Nephron progenitor cell (in vitro differentiated cells): ENCODE measurements at places on chromosomes 1 and 21.

DNA sequence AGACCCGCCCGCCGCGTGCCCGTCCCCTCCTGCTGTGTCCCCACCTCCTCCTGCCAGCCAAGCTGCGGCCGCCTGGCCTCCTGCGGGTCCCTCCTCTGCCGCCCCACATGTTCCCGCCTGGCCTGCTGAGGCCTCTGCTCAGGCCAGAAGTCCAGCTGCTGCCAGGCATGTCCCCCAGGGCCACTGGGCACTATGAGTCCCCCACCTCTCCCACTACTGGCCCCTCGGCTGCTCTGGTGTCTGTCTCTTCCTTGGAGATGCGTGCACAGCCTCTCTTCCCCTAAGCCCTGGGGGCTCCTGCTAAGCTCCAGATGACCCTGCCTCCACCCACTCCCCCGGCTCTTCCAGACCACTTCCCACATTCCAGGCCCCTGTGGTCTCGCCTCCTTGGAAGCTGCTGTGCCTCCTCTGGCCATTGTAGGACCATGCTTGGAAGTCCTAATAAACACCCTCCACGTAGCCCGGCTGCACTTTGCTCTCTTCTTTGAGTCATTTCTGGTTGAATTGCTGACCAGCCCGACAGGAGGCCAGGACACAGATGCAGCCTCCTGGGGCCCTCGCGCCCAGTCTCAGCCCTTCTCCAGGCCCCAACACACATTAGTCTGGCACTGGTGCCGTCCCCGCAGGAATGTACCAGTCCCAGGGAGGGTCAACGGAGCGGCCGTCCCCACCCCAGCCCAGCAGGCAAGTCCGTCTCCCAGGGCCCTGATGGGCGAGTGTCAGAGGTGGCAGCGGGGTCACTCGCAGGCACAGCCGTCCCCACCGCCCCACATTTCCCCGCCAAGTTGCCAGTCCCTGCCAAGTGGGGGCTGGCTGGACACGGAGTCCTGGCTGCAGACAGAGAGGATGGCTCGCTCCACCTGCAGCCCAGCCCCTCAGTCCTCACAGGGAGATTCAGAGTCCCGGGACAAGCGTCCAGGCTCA lies 1.1 kb downstream of the KRTAP10-12 start:
- H3K36me3 ChIP-seq = peaks cover 5% of the 10 kb centered on the region
- no peak for DNase-seq
- peaks cover 69% of the 10 kb centered on the region for H3K4me1 ChIP-seq

DNA sequence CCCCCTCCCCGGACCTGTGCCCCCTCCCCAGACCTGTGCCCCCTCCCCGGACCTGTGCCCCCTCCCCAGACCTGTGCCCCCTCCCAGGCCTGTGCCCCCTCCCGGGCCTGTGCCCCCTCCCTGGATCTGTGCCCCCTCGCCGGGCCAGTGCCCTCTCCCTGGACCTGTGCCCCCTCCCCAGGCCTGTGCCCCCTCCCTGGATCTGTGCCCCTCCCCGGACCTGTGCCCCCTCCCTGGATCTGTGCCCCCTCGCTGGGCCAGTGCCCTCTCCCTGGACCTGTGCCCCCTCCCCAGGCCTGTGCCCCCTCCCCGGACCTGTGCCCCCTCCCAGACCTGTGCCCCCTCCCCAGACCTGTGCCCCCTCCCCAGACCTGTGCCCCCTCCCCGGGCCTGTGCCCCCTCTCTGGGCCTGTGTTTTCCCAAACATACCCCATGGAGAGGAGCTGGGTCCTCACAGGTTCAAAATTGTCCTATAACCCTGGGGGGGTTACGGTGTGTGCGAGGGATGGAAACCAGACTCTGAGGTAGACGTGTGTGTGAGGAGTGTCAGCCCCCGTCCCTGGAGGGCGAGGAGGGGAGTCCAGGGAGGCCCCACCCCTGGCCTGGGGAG lies 47.6 kb upstream of the POFUT2 start:
- H3K27ac ChIP-seq = no peak overlapping the region
- H3K4me1 ChIP-seq = peaks cover 51% of the 10 kb centered on the region
- no peaks in the 10 kb centered on the region for H3K36me3 ChIP-seq

DNA sequence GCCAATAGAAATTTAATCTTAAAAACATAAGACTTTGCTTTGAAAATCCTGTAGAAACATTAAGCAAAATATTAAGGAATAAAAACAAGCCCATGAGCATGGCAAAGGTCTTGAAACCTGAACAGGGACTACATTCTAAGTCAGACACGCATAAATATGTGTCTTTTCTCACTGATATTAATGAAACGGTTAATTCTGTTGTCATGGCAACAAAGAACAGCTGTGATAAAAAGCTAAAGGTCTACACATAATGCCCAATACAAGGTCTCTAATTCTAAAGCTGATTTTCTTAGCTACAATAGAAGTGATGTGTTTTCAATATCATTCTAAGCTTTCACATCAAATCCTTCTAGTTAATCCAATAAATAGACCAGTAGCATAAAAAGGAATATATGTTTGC lies 331.7 kb downstream of the PTBP2 start:
- H3K36me3 ChIP-seq = peaks cover 7% of the 10 kb centered on the region
- DNase-seq = no peak
- H3K27me3 ChIP-seq = peaks cover 3% of the 10 kb centered on the region
- H3K27ac ChIP-seq = peak overlapping the region; percentile 47

DNA sequence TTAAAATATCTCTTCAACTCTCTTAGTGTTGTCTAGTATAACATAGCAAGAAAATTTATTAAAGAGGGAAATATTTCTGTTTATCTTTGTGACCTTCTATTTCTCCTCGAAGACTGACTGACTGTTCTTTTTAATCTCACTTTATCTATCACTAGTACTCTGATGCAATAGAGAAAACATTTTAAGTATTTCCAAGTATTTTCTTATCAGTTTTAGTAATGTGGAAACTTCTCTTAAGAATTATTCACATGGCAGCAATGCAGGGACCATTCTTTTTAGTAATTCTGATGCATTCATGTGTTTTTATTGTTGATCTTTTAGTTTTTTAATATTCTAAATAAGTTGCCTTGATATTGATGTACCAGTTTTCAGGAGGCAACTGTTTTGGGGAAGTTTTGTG lies 115.7 kb downstream of the NEK7 start:
- H3K36me3 ChIP-seq = no peaks in the 10 kb centered on the region
- no peak overlapping the region for H3K27ac ChIP-seq
- H3K4me1 ChIP-seq = no peaks in the 10 kb centered on the region
- DNase-seq = no peak
- no peaks in the 10 kb centered on the region for H3K27me3 ChIP-seq

- peaks cover 28% of the 10 kb centered on the region for H3K36me3 ChIP-seq
- peaks cover 22% of the 10 kb centered on the region for H3K4me1 ChIP-seq
- no peaks in the 10 kb centered on the region for H3K27me3 ChIP-seq
- no peak for DNase-seq
- H3K4me3 ChIP-seq = no peak overlapping the region
Observed at GRCh38 chr1:214425101-214425500, 126.3 kb downstream of the PTPN14 start.

- peaks cover 23% of the 10 kb centered on the region for H3K36me3 ChIP-seq
- H3K27ac ChIP-seq = no peak overlapping the region
- no peaks in the 10 kb centered on the region for H3K27me3 ChIP-seq
- peaks cover 33% of the 10 kb centered on the region for H3K4me1 ChIP-seq
- DNase-seq = no peak
- no peak overlapping the region for H3K4me3 ChIP-seq
Observed at GRCh38 chr1:214467078-214467585, 84.3 kb downstream of the PTPN14 start.

DNA sequence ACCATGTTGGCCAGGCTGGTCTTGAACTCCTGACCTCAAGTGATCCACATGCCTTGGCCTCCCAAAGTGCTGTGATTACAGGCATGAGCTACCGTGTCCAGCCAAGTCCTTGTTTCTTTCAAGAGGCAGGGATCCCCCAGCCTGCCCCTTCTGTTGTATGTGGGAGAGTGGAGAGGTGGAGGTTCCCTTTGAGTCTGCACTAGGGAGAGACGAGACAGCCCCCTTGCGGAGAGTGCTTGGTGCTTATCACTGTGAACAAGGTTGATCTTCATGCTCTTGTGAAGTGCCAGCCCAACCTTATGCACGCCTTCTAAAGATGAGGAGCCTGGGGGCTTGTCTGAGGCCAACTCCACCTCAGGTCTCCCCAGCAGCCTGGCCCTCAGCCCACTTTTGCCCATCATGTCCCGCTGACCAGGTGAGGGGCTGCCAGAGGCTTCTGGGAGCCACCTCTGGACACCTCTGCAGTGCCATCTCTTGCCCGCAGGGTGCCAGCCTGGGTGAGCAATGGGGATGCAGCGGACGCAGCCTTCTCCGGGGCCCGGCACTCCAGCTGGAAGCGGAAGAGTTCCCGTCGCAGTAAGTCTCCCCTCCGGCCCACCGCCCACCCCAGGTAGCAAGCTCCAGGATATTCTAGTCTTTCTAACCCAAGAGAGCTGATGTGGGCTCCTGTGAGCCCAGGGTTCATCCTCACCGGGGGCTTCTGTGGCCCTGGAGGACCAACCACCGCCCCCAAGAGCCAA lies 62.3 kb downstream of the ARHGEF10L start:
- no peak overlapping the region for H3K4me3 ChIP-seq
- no peak for DNase-seq
- H3K27me3 ChIP-seq = peaks cover 11% of the 10 kb centered on the region
- peaks cover 10% of the 10 kb centered on the region for H3K36me3 ChIP-seq
- no peak overlapping the region for H3K27ac ChIP-seq

DNA sequence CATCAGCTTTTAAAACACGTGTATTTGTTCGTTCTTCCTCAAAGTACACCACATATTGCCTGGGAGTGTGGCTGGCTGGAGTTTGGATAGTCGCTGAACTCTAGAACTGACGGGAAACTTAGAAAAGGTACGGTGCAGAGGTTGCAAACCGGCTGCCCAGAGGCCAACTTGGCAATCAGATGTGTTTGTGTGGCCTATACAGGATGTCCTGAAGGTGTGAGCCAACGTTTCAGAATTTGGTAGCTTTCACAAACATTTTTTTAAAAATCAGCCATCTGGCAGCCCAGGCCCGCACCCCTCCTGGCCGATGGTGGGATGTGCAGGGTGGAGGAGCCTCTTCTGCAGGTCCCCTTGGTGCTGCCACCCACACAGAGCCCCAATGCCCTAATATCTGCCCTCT lies 73.6 kb upstream of the SLC25A33 start:
- no peak for DNase-seq
- no peaks in the 10 kb centered on the region for H3K36me3 ChIP-seq
- no peak overlapping the region for H3K4me3 ChIP-seq
- no peak overlapping the region for H3K27ac ChIP-seq
- peaks cover 11% of the 10 kb centered on the region for H3K4me1 ChIP-seq

GRCh38 chr1:175090780-175091179 lies 23.1 kb downstream of the TNN start:
- H3K4me3 ChIP-seq = no peak overlapping the region
- no peak for DNase-seq
- H3K4me1 ChIP-seq = peaks cover 16% of the 10 kb centered on the region
- peaks cover 11% of the 10 kb centered on the region for H3K27me3 ChIP-seq
- no peak overlapping the region for H3K27ac ChIP-seq

DNA sequence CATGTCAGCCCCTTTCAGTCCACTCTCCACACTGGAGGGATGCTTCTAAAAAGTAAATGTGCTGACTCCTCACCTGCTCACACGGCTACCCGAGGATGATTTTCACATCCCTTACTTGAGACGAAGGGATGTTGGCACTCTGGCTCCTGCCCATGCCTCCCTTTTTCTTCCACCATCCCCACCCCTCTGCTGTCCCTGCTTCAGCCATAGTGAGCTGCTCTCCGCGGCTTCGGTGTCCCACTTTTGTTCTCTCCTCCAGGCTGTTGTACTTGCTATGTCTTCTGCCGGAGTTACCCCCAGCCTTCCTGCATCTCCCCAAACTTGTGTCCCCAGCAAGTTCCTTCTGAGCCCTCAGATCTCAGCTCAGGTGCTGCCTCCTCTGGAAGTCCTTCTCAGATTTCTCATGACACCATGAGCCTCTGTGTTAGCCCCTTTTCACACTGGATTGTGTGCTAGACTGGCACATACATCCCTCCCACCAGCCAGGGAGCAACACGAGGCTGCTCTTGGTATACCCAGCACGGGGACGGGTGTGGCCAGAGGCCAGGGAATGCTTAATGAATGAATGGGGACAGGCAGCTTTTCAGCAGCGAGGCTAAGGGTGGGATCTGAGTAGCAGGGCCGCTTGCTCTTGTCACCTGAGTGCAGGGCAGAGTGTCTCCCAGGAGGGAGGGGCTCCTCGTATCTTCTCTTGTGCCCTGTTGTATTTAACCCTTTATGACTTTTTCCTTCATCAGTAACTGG lies 1.3 kb downstream of the ACOT11 start:
- peaks cover 32% of the 10 kb centered on the region for H3K4me1 ChIP-seq
- H3K36me3 ChIP-seq = no peaks in the 10 kb centered on the region
- no peak overlapping the region for H3K4me3 ChIP-seq
- H3K27ac ChIP-seq = no peak overlapping the region
- H3K27me3 ChIP-seq = peaks cover 4% of the 10 kb centered on the region

DNA sequence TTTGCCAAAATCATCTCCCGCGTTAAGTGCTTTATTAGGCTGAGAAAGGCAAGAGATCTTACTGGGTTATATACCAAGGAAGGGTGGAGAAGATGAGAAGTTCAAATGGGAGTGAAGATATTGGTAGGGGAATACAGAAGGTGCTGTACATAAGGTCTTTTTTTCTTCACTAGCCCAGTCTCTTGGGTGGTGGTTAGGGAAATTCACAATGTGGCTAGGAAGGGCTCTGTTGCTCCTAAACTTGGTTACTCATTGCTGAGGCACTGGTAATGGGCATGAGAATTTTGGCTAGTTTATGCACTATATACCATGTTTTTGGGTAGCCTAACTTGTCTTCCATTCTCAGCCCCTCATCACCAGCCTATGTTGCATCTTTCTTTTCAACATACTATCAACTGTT lies 50.6 kb downstream of the LHX4 start:
- H3K4me1 ChIP-seq = peaks cover 7% of the 10 kb centered on the region
- peaks cover 58% of the 10 kb centered on the region for H3K36me3 ChIP-seq
- H3K27me3 ChIP-seq = peaks cover 3% of the 10 kb centered on the region
- H3K27ac ChIP-seq = no peak overlapping the region
- no peak overlapping the region for H3K4me3 ChIP-seq

GRCh38 chr1:160179336-160179735 lies 11.0 kb upstream of the CASQ1 start:
- DNase-seq = no peak
- no peak overlapping the region for H3K27ac ChIP-seq
- H3K4me1 ChIP-seq = peaks cover 21% of the 10 kb centered on the region
- H3K4me3 ChIP-seq = no peak overlapping the region
- H3K36me3 ChIP-seq = no peaks in the 10 kb centered on the region

DNA sequence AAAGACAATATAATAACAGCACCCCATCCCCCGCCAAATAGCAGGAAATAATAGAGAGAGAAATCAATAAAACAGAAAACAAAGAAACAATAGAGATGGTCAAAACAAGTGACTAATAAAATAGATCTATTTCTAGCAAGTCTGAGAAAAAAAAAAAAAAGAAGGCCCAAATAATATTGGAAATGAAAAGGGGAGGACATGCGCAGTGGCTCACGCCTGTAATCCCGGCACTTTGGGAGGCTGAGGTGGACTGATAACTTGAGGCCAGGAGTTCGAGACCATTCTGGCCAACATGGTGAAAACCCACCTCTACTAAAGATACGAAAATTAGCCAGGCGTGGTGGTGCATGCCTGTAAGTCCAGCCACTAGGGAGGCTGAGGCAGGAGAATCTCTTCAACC lies 18.5 kb upstream of the HCRTR1 start:
- no peak overlapping the region for H3K4me3 ChIP-seq
- H3K36me3 ChIP-seq = no peaks in the 10 kb centered on the region
- no peak for DNase-seq
- H3K27me3 ChIP-seq = peaks cover 48% of the 10 kb centered on the region
- no peak overlapping the region for H3K27ac ChIP-seq

- peaks cover 17% of the 10 kb centered on the region for H3K27me3 ChIP-seq
- no peaks in the 10 kb centered on the region for H3K36me3 ChIP-seq
- no peak overlapping the region for H3K4me3 ChIP-seq
- DNase-seq = no peak
- H3K27ac ChIP-seq = no peak overlapping the region
Observed at GRCh38 chr1:154493276-154493675, 8.7 kb upstream of the TDRD10 start.
